ENCODE measurements at places on chromosomes 4 and X. TPM values are rescaled to one million over a fixed set of nuclear protein-coding genes. Genes with fewer than 3 reads are reported as not detected.

The MYOZ2 gene
- total RNA-seq: 1.4 TPM

DNA sequence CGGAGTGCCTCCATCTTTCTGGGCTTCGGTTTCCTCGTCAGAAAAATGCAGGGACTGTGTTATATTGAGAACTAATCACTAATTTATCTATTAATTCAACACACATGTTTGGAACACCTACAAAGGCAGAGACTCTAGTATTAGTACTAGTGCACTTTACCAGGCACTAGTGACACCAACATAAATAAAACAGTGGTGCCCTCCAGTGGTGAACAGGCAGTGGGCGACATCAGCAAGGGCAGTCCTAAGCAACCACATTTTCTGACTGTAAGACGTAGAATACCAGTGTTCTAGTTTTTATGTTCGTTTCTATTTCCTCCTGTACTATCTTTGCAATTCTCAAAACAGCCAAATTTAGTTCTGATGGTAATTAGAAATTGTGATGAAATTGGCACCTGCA lies 69.1 kb upstream of the UCP1 start:
- no peaks in the 10 kb centered on the region for H3K4me1 ChIP-seq
- no peaks in the 10 kb centered on the region for H3K27me3 ChIP-seq
- no peak for DNase-seq
- H3K4me3 ChIP-seq: no peak overlapping the region

GRCh38 chrX:138890491-138890890 lies 179.0 kb upstream of the FGF13 start:
- H3K4me3 ChIP-seq: no peak overlapping the region
- no peak overlapping the region for H3K27ac ChIP-seq
- H3K27me3 ChIP-seq: no peaks in the 10 kb centered on the region
- no peak for DNase-seq
- no peaks in the 10 kb centered on the region for H3K36me3 ChIP-seq

The FTHL17 gene
- total RNA-seq: not detected

The GYG2 gene
- 2.9 TPM for total RNA-seq

DNA sequence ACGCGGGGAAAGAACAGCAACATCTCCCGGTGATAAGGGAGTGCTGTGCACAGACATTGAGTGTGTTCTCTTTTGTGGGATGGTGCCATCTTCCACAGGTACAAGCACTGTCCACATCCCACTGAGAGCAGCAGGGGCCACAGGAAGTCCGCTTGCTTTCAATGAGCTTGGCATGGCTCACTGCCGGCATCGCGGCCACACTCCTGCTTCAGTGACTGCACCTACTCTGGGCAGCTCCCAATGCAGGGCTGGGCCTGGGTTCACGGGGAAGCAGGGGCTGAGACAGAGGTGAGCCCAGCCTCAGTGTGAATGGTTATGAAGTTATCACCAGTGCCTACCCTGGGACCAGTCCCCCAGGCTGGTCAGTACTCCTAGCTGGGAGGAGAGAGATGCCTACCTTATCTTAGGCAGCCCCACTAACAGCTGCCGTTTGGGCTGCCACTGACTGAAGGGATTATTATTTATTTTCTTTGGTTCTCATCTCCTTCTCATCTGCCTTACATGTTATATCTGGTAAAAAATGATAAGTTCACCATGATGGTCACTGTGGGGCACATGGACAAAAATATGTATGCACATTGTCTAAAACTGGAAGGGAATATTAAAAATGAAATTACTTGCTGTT lies 99.2 kb downstream of the MGST2 start:
- DNase-seq: no peak
- H3K4me3 ChIP-seq: no peak overlapping the region
- H3K36me3 ChIP-seq: no peaks in the 10 kb centered on the region

- H3K36me3 ChIP-seq: no peaks in the 10 kb centered on the region
- peaks cover 10% of the 10 kb centered on the region for H3K27me3 ChIP-seq
- no peak for DNase-seq
- no peak overlapping the region for H3K4me3 ChIP-seq
- no peaks in the 10 kb centered on the region for H3K4me1 ChIP-seq
- no peak overlapping the region for H3K27ac ChIP-seq
These were observed 42.6 kb upstream of the SLC25A4 start for GRCh38 chr4:185100423-185100822.

The RAI2 gene
- 23.8 TPM for total RNA-seq

DNA sequence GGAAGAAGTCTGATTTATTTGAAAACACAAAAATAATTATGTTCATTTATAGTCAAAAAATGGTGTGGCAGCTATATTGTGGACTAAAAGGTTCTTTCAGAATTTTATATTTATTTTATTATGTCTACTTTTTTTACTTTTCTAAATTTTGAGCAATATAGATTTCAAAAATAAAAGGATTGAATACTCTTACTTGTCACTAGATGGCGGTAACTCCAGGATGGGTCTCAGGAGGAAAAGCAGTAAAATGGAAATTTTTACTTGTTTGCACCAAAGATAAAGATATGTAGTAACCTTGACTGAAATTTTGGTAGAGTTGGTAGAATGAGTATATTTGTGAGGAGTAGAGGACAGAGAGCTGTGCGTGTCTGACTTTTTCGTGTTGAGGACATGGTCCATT lies 14.5 kb upstream of the DACH2 start:
- no peak overlapping the region for H3K4me3 ChIP-seq
- DNase-seq: no peak
- H3K27me3 ChIP-seq: no peaks in the 10 kb centered on the region
- H3K4me1 ChIP-seq: no peaks in the 10 kb centered on the region
- no peak overlapping the region for H3K27ac ChIP-seq

DNA sequence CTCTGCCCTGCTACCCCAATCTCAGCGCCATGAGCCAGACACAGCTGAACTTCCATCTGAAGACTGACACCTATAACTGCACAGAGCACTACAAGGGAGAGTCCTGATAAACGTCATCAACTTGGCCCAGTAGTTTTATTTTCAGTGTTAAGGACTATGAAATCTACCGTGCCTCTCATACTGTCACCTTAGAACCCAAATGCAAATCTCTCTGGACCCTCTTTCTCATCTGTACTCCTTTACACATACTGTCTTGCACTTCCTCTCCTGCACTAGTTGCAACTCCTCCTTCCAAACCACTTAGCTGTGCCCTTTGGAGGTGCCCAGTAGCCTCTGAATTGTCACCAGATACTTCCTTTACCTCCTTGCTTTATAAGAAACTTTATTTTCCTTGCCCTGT lies 420.2 kb upstream of the CNKSR2 start:
- H3K27me3 ChIP-seq: no peaks in the 10 kb centered on the region
- H3K36me3 ChIP-seq: no peaks in the 10 kb centered on the region
- no peak overlapping the region for H3K27ac ChIP-seq
- no peaks in the 10 kb centered on the region for H3K4me1 ChIP-seq
- DNase-seq: no peak
- H3K4me3 ChIP-seq: no peak overlapping the region

The CT83 gene
- not detected for total RNA-seq

The FBXL5 gene
- total RNA-seq: 147 TPM

DNA sequence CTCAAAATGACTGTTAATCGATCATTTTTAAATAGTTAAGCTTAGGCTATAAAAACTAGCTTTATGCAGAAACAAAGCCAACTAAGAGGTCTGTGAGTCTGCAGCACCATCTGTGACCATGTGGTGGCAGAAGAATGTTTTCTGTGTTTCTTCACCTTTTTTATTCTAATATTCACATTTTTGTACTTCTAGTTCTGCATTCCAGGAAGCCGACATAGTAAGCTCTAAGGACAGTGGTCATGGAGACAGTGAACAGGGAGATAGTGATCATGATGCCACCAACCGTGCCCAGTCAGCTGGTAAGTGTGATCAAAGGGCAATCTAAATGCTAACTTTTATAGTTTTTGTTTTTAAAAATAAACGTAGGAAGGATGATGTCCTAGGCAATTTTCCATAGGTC lies 5.6 kb downstream of the PCDH10 start:
- H3K27ac ChIP-seq: no peak overlapping the region
- no peak overlapping the region for H3K4me3 ChIP-seq
- no peaks in the 10 kb centered on the region for H3K36me3 ChIP-seq
- peaks cover 21% of the 10 kb centered on the region for H3K27me3 ChIP-seq
- peaks cover 36% of the 10 kb centered on the region for H3K4me1 ChIP-seq

GRCh38 chr4:18106620-18107019 lies 85.1 kb upstream of the LCORL start:
- no peak overlapping the region for H3K27ac ChIP-seq
- no peak for DNase-seq
- H3K4me3 ChIP-seq: no peak overlapping the region
- no peaks in the 10 kb centered on the region for H3K4me1 ChIP-seq
- H3K27me3 ChIP-seq: no peaks in the 10 kb centered on the region

GRCh38 chrX:149286940-149287349 lies 218.2 kb downstream of the IDS start:
- no peaks in the 10 kb centered on the region for H3K36me3 ChIP-seq
- no peak for DNase-seq
- H3K27me3 ChIP-seq: no peaks in the 10 kb centered on the region
- H3K4me3 ChIP-seq: no peak overlapping the region
- H3K4me1 ChIP-seq: no peaks in the 10 kb centered on the region

The AMER1 gene
- total RNA-seq: 6.9 TPM

DNA sequence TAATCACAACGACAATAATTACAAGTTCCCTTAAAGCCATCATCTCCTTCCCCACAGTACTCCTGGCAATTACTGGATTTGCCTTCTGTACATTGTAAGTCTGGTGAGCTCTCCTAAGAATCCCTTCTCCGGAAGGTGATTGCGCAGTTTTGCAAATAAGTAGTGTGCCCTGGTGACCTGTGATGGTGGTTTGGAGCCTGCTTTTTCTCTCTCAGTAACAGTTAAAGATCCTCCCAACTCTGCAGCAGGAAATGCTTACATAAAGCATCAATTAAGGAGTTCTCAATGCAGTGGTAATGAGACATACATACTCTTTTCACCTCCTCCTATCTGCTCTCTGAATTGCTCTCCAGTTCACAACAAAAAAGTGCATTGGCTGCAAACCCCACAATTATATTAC lies 159.7 kb downstream of the SH2D1A start:
- H3K36me3 ChIP-seq: no peaks in the 10 kb centered on the region
- no peak for DNase-seq
- H3K4me1 ChIP-seq: no peaks in the 10 kb centered on the region
- H3K27ac ChIP-seq: no peak overlapping the region
- no peak overlapping the region for H3K4me3 ChIP-seq

GRCh38 chr4:35972814-35973213 lies 271.5 kb downstream of the ARAP2 start:
- H3K27me3 ChIP-seq: no peaks in the 10 kb centered on the region
- H3K27ac ChIP-seq: no peak overlapping the region
- no peak overlapping the region for H3K4me3 ChIP-seq

The NPY5R gene
- total RNA-seq: not detected

GRCh38 chrX:35919536-35920309 lies at the start of gene CFAP47:
TSS of gene CFAP47 (plus strand) at chrX:35919734. CDS start at chrX:35919800, 66 bp downstream.
- H3K36me3 ChIP-seq: no peaks in the 10 kb centered on the region
- H3K4me3 ChIP-seq: peak within 1 kb of the TSS; percentile 30
- H3K27me3 ChIP-seq: no peaks in the 10 kb centered on the region
- no peak within 1 kb of the TSS for H3K27ac ChIP-seq
- no peak for DNase-seq
- no peaks in the 10 kb centered on the region for H3K4me1 ChIP-seq

The ATOH1 gene
- 0.83 TPM for total RNA-seq

The PRPS2 gene
- 57.8 TPM for total RNA-seq

DNA sequence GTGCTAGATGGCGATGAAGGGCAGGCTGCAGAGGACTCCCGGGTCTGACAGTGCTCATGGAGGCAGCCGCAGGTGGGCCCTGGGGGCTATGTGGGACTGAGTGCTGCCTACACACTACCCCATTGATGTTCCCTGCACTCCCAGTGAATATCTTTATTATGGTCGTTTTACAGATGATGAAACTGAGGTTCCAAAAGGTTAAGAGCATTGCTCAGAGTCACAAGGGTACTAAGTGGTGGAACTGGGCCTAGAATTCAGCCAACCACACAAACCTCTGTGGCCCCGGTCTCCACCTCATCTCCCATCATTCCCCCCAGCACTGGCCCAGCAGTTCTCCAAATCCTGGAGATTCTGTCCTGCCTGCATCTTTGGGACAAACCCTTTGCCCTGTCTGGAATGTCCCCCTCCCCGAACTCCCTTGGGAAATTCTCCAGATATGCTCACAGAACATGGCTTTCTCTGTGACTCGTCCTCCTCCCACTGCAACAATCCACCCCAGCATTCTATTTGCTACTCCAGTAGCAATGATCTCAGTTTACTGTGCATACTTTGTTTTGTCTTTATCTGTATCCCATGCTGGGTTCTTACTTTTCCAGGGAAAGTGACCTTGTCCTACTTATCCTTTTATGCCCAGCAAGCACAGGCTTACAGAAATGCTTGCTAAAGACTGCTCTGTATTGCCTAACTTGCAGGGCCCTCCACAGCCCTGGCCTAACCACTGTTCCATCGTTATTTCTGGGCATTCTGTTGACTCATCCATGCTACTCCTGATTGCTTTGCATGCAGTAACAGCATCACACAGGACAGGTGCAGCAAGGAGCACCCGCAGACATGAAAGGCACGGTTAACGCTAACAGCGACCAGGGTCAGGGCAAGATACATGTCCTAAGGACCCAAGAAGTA lies 14.0 kb downstream of the PNMA6F start:
- H3K4me1 ChIP-seq: no peaks in the 10 kb centered on the region
- DNase-seq: no peak
- H3K4me3 ChIP-seq: no peak overlapping the region
- H3K36me3 ChIP-seq: no peaks in the 10 kb centered on the region
- no peaks in the 10 kb centered on the region for H3K27me3 ChIP-seq
- H3K27ac ChIP-seq: no peak overlapping the region

The LONRF3 gene
- 17.4 TPM for total RNA-seq

GRCh38 chr4:43732829-43733426 lies 715.7 kb downstream of the KCTD8 start:
- H3K27ac ChIP-seq: no peak overlapping the region
- DNase-seq: no peak
- no peaks in the 10 kb centered on the region for H3K36me3 ChIP-seq
- H3K4me1 ChIP-seq: no peaks in the 10 kb centered on the region
- H3K4me3 ChIP-seq: no peak overlapping the region

The NRK gene
- 3.4 TPM for total RNA-seq

GRCh38 chr4:183808097-183808456 lies 97.0 kb upstream of the STOX2 start:
- no peaks in the 10 kb centered on the region for H3K4me1 ChIP-seq
- H3K36me3 ChIP-seq: no peaks in the 10 kb centered on the region
- no peak overlapping the region for H3K4me3 ChIP-seq

GRCh38 chr4:3522326-3522640 lies 9.9 kb downstream of the LRPAP1 start:
- H3K36me3 ChIP-seq: peaks cover 79% of the 10 kb centered on the region
- no peak overlapping the region for H3K4me3 ChIP-seq
- no peaks in the 10 kb centered on the region for H3K27me3 ChIP-seq
- H3K4me1 ChIP-seq: no peaks in the 10 kb centered on the region
- H3K27ac ChIP-seq: no peak overlapping the region

DNA sequence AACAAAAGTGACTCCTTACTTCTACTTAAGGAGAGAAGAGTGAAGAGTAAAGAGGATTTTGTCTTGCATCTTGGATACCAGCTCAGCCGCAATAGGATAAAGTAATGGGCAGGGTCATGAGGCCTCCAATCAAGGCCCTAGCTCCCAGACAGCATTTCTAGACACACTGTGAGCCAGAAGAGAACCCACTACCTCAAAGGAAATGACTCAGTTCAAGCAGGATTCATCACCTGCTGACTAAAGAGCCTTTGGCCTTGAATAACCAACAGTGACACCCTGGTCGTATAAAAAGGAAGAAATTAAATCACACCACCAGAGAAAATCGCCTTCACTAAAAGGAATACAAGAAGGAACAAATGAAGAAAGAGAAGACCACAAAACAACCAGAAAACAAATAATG lies 416.1 kb downstream of the PCDH18 start:
- H3K27me3 ChIP-seq: no peaks in the 10 kb centered on the region
- no peak for DNase-seq
- H3K27ac ChIP-seq: no peak overlapping the region
